ENCODE measurements at places on chromosomes 12 and 14.
A peak's percentile ranks its signal among the peaks of the same experiment; 100 is the strongest.

DNA sequence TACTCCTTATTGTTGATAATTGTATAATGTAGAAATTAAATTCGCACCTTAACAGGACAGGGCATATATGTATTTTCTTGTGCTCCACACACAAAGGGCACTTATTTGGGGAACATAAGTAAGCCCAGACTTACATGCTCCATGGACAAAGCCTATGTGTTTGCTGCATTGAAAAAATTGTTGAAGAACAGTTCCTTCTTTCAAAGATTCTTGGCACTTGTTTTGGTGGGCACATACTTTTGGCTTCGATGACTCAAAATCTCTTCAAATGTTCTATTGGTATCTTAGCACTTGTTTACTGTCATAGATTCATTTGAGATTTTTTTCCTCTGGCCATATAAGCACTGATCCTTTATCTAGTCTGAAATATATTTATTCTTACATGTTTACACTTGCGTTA lies 1.4 kb upstream of the MAP4K5 start:
- DNase-seq: no peak

GRCh38 chr14:77319422-77319821 lies 1.3 kb downstream of the POMT2 start:
- DNase-seq: no peak

GRCh38 chr12:11891346-11891745 lies 179.4 kb upstream of the BCL2L14 start:
- peak; percentile 18 for DNase-seq

- peak; percentile 27 for DNase-seq
Measured at GRCh38 chr12:92297932-92298696, 152.5 kb upstream of the BTG1 start.

DNA sequence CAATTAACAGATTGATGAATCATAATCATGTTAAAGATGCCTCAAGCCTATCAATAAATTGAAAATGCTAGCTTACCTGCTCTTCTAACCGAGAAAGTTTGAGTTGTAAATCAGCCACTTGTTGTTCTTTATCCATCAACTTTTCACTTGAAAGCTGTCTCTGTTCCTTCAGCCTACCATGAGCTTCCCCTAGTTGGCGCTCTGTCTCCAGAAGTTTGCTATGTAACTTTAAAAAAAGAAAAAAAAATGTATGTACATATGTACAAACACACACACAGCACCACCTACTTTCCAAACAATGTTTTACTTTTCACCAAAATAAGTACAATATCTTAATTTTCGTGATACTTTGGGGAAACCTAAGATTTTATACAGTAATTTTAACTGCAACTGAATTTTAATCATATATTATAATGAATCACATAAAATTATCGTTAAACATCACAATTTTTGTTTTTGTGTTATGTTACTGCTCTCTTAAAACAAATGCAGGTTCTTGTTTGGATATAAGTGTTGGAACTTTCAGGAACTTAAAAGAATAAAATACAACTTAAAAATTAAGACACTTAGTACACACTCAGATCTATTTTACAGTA lies 101.2 kb downstream of the EEA1 start:
- DNase-seq: peak; percentile 35
